ENCODE measurements at places on chromosomes 6 and 20.

DNA sequence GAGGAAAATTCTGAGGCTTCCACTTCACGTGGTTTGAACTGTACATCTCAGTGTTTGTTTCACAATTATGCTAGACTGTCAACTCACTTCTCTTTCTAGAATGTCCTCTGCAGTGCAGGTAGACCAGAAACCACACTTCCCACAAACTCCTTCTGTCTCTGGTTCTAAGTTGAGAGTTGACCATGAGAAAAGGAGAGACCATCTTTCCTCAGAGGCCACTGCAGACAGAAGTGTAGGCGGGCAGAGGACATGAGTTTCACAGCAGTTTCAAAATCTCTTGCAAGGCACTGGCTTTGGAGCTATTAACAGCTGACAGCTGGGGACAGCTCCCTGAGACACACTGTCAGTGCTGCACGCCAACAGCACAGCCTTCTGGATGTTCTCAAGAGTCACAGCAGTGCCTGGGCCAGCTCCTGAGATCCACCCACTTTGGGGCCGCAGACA is 55.4 kb upstream of the MOXD1 start:
- DNase-seq, result no peak

DNA sequence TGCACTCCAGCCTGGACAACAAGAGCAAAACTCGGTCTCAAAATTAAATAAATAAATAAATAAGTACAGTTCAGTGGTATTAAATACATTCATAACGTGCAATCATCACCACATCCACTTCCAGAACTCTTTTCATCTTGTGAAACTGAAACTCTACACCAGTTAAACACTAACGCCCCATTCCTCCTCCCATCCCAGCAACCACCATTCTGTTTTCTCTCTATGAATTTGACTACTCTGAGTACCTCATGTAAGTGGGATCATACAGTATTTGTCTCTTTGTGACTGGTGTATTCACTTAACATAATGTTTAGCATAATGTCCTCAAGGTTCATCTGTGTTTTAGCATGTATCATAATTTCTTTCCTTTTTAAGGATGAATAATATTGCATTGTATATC is 29.1 kb upstream of the SCML4 start:
- DNase-seq, result no peak

DNA sequence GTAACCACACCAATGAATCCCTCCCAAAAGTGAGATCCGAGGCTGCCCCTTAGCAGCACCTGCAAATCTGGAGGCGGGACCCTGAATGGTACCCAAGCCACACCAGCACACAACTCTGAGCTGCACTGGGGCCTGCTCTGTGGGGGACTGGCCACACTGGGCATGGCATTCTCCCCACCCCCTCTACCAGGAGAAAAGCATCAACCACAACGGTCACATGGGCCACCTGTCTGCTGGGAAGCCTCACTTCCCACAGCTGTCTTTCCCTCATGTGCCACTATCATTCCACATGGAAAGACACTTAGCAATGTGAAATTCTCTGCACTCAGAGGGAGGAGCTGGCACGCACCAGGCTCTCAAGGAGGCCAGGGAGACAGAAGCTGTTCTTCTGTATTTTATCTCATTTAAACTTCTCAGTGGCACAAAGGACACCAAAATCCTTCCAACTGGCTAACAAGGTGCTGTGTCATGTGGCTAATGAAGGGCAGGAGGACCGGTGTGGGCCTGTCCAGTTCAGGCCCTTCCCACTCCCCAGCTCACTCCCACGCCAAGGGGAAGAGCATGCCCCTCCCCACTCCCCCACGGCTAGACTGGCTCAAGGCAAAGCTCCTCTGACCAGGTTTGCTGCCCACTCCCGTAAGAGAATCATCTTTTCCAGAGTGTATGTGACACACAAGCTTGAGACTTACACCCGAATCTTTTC is 19.0 kb downstream of the YTHDF1 start:
- DNase-seq, result no peak

DNA sequence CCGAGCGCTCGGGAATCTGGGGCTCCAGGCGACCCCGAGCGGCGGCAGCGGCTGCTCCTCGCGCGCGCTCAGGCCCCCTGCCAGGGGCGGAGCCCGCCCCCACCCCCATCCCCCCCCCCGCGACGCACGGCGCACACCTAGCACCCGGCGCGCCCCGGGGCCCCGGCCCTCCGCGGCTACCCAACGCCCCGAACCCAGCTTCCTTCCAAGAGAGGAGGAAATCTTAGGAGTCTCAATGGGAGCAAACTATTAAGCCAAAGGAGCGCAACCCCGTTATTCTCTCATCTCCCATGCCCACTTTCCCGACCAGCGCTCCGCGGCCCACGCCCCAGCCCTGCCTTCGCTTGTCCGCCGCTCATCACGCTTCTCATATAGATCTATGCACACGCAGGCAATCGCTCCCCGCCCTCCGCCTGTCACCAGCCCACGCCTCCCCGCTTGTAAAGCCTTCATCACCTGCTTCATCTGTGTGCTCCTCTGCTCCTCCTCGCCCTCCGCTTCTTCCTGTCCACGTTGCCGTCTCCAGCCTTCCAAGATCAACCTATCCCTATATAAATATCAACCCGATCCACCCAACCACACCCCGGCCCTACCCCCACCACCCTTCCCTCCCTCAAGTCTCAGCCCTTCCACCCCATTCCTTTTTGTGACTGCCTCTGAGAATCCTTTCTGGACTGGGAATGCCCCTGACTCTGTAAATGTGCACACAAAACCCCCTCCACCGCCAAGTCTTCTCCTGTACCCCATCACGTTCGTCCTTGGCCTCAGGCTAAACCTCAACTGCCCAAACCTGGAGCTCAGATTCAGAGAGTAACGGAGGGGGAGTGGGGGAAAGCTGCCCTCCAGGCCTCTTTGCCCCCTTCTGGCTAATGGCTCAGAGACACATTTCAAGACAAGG is at the start of gene DLK2:
Gene DLK2 (minus strand): TSS at position 18 of the 898 bp plus-strand sequence. CDS start 723 bp downstream, outside the sequence.
- DNase-seq, result peak; percentile 89

GRCh38 chr6:5501837-5502236 is 240.5 kb downstream of the FARS2 start:
- peak; percentile 97 for DNase-seq

- peak; percentile 93 for DNase-seq
These were observed 27.2 kb upstream of the POU5F1 start for GRCh38 chr6:31197559-31198305.

DNA sequence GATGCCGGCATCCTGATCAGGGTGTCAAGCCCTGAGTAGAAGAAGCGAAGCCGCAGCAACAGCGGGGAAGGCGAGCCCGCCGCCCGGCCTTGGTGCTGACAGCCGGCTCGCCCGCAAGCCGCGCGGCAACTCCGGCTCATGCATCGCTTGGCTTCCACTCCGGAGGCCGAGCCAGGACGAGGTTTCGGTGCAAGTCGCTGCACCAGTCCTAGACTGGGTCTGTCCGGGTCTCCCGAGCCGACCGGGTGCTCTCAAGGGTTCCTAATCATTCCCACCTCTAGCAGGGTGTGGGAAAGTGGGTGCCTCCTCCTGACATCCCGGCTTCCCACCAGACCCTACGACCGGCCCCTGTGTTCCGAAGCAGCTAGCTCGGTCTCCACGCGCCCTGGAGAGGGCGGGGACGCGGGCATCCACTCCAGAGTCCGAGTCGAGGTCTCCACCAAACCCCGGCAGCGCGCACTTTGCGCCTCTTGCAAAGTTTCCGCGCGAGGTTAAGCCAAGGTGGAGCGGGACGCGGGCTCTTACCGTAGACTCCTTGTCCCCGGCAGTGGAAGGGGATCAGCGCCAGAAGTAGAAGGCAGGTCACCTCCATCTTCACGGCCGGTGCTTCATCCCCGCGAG is 1.4 kb downstream of the MDGA1 start:
- DNase-seq, result peak; percentile 47
